ENCODE measurements at places on chromosomes 1 and 21.

GRCh38 chr1:246647113-246647512, 77.1 kb upstream of the SCCPDH start:
- no peak for DNase-seq

GRCh38 chr1:162222730-162223129, 153.2 kb downstream of the NOS1AP start:
- no peak for DNase-seq

- DNase-seq = no peak
Measured at GRCh38 chr1:25706146-25707089, 89.8 kb downstream of the MAN1C1 start.

- no peak for DNase-seq
Measured at GRCh38 chr1:154578058-154578418, 10.5 kb downstream of the CHRNB2 start.

DNA sequence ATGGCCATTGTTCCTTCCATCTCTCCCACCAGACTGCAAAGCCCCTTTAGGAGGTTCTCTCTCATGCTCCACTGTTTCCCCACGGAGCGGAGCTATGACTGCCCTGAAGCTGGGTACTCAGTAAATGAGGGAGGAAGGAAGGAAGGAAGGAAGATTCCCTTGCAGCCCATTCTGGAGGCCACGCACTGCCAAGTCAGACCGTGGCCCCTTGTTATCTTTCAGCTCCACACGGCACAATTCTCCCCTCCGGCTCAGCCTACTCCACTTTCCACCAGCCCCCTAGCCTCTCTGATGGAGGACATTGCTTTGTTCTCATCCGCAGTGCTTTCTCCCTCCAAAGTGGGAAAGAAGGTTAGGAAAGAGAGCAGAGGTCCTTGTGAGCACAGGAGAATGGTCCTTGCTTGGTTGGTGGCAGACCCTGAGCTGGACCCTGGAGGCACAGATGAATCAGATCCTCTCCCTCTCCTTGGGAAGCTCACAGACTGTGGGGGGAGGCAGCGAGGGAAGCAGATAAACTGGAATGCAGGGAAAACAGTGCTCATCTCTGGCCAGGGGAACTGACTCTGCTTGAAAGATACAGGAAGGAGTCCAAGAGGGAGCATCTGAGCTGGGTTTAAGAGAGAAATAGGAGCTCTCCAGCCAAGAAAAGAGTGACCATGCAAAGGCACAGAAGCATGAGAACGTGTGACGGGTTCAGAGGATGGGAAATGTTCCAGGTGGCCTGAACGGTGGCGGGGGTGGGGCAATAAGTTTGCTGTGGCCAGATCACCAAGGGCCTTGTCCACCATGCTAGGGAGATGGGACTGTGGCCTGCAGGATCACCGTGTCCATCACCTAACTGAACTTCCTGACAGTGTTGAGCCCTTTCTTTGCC, 52.6 kb downstream of the GLIS1 start:
- no peak for DNase-seq
